ENCODE measurements at places on chromosomes 3 and 15.
A peak's percentile ranks its signal among the peaks of the same experiment; 100 is the strongest.

GRCh38 chr15:83940136-83940535, 286.2 kb downstream of the ADAMTSL3 start:
- DNase-seq, result no peak

GRCh38 chr3:101857301-101857741, 8.0 kb downstream of the NFKBIZ start:
- DNase-seq, result no peak

GRCh38 chr3:155323063-155323666, 29.7 kb upstream of the STRIT1 start:
- DNase-seq, result peak; percentile 25

GRCh38 chr3:183253528-183254486, 754 bp downstream of the B3GNT5 start:
- DNase-seq, result no peak

GRCh38 chr15:88909956-88910831, 3.0 kb downstream of the MFGE8 start:
- no peak for DNase-seq
